ENCODE measurements at places on chromosomes 1 and 21.
A peak's percentile ranks its signal among the peaks of the same experiment; 100 is the strongest.

- no peak for DNase-seq
These were observed 285.7 kb downstream of the TM2D1 start for GRCh38 chr1:61439234-61439633.

DNA sequence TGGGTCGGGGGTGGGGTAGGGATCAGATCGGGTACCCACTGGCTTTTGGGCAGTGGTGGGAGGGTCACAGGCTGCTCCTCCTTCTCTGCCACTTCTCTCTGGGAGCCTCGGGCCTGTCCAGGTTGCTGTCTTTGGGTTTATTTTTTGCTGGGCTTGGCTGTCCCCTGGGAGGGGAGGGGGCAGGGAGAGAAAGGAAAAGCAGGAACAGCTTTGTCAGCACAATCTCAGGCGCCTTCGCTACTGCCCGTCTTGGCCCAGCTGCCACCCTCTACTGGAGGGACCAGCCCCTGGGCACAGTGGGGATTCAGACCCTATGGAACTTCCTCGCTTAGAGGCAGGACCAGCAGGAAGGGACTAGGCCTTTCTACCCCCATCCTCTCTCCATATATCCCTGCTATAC, 8.4 kb downstream of the KCNQ4 start:
- no peak for DNase-seq

DNA sequence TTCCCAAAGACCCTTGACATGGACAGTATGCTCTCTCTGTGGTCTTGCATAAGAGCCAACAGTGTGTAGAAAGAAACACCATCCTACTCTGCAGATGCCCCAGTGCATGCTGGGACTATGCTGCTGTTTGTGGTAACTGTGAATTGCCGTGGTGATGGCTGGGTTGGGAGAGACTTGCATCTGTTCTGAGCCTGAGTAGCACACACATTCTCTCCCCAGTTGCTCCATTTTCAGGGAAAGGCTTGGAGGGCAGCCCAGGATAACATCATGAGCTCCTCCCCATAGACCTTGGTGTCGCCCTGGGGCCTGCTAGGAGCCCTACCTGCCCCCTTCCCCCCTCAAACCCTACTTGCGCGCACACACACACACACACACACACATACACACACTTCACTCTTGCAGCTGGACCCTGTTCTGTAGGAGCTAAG, 120.9 kb upstream of the IPO9 start:
- DNase-seq = peak; percentile 39

DNA sequence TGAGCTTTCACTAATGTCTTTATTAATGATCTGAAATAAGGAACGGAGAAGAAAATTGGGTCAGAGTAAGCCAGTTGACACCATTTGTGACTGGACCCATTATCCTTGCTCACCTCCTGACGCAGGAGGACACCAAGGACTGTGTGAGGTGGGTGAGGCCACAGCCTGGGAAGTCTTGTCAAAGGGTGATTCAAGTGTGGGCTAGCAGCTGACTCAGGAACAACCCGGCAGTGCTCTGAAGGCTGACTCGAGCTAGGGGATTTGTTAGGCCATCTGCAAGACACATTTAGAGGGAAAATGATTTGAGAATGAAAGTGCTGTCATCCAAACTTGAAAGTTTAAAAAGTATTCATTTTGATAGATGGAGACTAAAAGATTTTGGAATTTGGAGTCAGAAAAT, 21.2 kb downstream of the PRRX1 start:
- no peak for DNase-seq

DNA sequence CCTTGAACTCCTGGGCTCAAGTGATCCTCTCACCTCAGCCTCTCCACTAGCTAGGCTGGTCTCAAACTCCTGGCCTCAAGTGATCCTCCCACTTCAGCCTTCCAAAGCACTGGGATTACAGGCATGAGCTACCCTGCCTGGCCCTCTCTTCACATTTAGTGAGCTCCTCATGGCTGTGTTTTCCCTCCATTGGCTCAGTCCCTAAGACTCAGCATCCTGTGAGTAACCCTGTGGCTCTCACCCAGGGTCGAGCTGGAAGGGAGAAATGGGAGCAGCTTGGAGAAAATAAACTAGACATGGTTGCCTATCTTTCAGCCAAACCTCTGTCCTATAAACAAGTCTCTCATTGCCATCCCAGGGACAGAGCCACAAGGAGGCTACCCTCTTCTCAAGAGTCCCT, 17.5 kb downstream of the NCF2 start:
- no peak for DNase-seq

GRCh38 chr1:11704691-11705475, 13.4 kb downstream of the DRAXIN start:
- DNase-seq = no peak

DNA sequence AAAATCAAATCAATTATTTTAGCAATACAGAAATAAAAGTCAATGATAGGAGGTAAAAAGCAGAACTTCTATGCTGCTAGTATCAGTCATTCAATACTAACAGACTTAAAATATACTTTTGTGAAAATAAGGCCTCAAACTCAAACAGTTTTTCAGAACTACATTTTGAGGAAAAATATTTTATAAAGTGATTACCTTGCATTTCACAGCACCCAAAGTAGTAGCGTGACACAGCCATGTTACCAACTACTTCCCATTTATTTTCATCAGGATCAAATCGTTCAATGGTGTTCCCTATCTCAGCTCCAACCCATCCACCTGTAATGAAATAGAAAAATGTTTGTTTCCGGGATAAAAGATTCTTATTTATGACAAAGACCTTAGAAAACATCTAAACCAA, 28.7 kb downstream of the TMEM69 start:
- no peak for DNase-seq

DNA sequence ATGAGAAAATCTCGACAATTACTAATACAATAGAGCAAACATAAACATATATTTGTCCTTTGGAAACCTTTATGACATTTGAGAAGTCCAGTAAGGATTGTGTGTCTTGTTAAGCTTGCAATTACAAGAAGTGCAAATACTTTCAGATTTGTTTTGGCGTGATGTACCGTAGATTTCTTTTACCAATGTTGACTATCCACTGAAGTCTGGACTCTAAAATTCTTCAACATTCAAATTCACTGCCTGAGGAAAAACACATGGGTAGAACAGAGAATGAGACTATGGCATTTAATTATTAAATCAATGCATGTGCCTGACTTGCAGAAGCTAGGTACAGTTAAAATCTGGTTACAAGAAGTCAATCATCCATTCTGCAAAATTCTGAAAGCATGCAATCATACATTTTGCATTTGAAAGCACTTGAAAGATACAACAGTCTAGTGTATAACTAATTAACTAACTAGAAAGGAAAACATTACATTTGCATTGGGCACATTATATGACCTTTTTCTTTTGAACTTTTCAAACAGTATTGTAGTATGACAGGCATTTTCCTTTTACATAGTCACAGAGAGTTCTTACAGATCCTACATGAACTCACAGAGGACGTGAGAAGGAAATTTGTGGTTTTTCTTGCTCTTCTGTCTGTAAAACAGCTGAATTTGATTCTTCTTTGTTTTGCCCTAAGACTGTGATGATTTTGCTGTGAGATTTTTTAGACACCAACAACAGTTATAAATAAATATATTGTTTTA, 511.1 kb upstream of the ADGRL4 start:
- no peak for DNase-seq

DNA sequence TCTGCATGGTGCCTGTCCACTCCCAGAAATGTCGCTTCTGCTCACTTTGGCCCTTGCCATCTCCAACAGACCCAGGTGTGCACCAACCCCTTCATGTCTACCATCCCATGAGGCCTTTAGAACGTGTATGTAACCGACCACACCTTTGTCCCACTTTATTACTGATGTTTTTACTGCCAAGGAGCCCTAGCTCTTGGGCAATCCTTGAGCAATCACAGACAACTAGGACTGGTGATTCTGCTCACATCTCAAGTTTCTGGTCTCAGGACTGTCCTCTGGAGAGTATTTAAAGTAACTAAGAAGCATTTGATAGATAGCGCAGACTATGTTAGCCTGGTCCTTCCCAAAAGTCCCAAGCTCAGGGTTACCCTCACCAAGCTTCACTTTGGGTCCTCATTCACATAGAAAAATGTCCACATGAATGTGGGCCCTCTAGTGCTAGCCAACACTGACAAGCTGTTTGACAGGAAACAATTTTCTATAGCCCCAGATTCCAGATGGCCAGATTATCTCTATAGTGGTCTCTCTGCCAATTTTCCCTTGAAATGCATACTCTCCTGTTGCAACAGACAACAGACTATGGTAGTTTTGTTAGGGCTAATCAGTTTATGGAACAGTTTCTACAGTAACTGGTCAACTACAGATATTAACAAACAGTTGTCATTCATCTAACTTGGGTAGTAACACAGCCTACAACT, 6.9 kb upstream of the TMEM81 start:
- no peak for DNase-seq

DNA sequence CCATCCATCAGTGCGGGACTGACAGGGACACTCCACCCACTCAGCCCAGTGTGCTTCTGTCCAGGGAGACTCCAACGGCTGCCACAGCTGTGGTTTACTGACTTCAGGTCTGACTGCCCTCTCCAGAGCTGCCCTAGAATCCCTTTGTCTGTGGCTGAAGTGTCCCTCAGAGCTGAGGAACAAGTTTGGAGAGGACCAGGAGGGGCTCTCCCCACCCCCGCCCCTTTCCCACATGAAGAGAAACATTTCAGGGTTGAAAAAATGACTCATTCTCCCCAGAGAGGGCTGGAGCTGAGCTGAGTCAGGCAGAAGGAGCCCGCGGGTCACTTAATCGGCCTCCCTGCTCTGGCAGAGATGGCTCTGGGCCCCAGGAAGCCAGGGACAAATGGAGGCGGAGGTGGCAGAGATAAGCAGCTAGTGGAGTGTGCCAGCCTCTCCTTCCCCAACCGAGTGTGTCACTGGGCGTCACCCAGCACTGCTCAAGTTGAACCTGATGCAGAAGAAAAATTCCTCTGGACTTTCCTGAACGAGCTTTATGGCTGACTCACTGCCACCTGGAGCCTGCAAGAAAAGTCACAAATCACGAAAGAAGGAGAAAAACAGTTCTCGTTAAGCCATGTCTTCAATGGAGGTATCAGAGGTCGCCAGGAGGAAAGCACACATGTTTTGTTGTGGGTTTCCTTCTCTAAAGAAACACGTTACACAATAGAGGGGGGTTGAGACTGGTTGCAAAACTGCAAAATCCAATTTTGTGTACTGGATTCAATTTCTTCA, 34.3 kb upstream of the ECE1 start:
- DNase-seq = peak; percentile 89

- DNase-seq = no peak
These were observed 71.8 kb upstream of the SAMSN1 start for GRCh38 chr21:14617871-14618270.

DNA sequence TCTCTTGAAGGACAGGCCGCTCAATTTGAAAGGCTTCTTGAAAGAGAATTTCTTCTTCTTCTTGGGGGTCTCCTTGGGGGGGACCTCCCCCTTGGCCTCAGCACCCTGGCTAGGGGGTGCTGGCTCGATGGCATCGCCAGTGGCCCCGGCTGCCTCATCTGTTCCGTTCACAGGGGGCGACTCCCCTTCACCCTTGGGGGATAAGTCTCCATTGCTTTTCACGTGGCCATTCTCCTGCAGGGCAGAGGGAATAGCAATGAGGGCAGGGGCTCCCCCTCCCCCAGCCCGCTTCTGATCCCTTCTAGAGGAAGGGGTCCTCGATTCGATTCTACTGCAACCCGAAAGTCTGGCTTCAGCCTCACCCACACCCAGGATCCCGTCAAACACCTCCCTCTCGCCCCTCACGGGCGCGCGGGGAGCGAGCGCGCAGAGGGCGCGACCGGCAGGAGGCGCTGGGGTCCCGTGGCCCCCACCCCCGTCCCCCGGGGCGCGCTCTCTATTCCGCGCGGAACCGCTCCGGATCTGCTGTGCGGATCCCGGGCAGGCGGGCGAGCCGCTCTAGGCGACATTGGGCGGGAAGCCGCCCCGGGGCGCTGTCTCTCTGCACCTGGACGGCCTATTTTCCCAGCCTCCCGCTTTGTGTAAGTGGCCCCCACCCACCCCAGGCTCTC, 1.0 kb downstream of the MARCKSL1 start:
- DNase-seq = peak; percentile 81

GRCh38 chr1:170556917-170557316, 25.0 kb downstream of the GORAB start:
- no peak for DNase-seq

- DNase-seq = no peak
These were observed 48.6 kb downstream of the MDM4 start for GRCh38 chr1:204564835-204565234.

- DNase-seq = peak; percentile 39
These were observed 200.8 kb upstream of the VAMP3 start for GRCh38 chr1:7570311-7570710.

- DNase-seq = no peak
These were observed 23.0 kb upstream of the PRSS38 start for GRCh38 chr1:227792216-227793078.

DNA sequence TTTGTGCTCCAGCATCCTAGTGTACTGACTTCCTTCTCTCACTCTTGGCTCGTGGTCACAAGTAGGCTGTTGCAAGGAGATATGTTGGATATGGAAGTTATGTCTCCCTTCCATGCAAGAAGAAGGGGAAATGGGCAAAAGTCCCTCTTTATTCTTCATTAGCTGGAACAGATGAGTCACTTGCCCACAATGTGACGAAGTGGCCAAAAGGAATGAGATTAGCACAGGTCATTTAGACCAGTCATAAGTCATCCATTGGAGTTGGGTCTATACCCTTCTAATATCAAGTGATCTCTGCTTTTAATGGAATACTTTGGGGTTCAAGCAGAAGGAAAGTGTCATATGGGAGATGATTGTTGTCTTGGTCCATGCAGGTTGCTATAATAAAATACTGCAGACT, 91.2 kb upstream of the NGF start:
- no peak for DNase-seq

DNA sequence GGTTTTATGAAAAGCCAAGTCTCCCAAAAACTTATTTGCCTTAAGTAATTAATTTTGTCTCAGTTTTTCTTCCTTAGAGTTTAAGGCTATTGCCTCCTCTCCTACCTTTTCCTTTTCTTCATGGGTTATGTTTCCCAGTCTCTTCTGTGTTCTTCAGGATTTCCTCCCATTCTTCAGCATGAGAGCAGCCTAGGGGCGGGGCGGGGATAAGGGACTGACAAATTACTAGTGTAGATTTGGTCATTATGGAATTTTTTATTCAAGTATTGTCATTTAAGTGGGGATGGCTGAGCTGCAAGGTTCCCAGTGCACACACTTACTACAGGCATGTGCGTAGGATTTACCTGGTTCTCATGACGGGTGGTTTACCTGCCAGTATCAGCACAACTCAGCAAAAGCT, 35.2 kb upstream of the PIGV start:
- DNase-seq = no peak

DNA sequence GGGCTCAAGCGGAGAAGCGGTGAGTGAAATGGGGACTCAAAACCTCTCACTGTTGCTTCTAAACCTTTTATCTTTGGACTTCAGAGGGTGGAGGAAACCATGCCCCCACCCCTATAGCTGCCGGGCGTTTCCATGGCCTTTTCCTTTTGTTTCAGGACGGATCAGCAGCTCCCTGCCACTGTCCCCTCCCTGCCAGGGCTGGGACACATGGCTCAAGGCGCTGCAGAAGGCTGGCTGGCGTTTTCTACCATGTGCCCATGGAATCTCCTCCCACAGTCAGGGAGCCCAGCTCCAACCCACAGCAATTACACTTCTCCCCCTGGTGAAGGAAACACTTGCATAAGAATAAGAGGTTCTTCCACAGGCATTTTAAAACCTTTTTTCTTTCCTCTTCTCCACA, 812.7 kb downstream of the PLA2G4A start:
- DNase-seq = no peak
